ENCODE measurements at places on chromosomes 12 and 14.

GRCh38 chr12:121184984-121185889 lies 24.7 kb upstream of the P2RX4 start:
- DNase-seq = no peak

- no peak for DNase-seq
These were observed 9.2 kb upstream of the PAPLN start for GRCh38 chr14:73227812-73228781.

DNA sequence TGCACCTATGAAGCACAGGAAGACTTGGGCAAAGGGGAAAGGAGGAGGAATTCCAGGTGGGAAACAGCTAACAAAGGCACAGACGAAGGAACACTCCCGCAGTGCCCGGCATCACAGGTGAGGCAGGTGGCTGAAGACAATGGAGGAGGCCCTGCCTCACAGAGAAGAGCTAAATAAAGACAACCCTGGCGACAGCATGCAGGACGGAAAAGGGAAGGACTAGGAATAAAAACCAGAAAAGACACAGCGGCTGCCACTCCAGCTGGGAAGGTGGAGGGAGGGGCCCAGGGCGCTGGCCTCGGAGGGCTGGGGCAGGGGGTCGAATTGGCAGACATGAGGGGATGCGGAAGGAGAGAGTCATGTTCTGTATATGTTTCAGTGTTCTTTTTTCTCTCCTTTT lies 43.0 kb upstream of the ANO2 start:
- no peak for DNase-seq

DNA sequence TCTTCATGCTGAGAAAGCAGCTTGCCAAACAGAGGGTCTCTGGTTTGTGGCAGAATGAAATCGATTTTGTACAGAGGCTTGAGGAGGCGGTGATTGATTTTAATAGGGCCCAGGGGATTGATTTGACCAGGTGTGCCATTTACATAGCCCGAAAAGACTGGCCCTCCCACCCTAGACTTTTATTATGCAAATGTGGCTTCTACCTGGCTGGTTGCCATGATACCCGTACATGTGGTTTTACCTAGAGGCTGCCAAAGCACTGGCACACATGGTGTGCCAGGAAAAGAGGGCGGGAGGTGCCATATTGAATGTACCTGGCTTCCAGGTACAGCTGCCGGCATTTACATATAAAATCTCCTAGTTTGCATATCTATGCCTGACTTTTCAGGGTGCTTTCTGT lies 18.0 kb upstream of the GUCY2C start:
- no peak for DNase-seq

GRCh38 chr12:113813229-113813541 lies 152.9 kb downstream of the RBM19 start:
- no peak for DNase-seq

Data from activated T-cell treated with anti-CD3 and anti-CD28 coated beads, Interleukin-2, amount 50 U/mL, for 48 hours (primary cell).